ENCODE measurements at places on chromosomes 12 and 14.

- no peak for DNase-seq
Measured at GRCh38 chr14:32230695-32231280, 27.7 kb upstream of the RNU6-8 start.

- DNase-seq = no peak
Measured at GRCh38 chr12:124443931-124444712, 123.3 kb downstream of the NCOR2 start.

DNA sequence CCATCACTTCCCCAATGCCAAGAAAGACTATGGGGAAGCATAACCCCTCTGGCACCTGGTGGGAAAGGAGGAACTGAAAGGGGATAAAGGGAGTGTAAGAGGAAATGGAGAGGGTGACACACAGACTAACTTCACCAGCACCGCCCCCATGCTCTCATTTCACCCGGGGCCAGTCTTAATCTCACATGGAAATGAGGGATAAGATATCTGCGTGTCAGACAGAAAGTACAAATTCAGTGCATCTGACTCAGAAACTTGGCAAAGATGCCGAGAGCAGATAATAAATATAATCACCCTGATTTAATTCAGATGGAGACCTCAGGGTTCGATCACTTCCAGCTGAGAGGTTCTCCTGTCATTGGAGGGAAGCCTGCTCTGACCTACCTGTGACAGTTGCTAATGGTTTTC is 191.6 kb downstream of the DUSP6 start:
- no peak for DNase-seq

DNA sequence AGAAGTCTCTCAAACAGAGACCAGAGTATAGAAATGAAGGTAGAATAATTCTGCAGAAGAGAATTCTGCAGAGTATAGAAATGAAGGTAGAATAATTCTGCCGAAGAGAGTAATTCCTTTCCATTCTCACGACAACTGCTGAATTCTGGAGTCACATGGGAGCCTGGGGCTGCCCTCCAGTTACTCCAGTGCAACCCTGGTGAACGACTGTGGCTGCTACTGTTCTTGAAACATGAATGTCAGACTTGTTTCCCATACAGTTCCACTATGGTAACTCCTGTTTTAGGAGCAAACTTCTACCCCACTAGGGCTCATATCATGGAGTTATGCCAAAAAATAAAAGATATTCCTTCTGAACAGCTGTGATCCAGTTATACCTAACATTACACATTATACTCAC is 164.4 kb downstream of the KICS2 start:
- no peak for DNase-seq

DNA sequence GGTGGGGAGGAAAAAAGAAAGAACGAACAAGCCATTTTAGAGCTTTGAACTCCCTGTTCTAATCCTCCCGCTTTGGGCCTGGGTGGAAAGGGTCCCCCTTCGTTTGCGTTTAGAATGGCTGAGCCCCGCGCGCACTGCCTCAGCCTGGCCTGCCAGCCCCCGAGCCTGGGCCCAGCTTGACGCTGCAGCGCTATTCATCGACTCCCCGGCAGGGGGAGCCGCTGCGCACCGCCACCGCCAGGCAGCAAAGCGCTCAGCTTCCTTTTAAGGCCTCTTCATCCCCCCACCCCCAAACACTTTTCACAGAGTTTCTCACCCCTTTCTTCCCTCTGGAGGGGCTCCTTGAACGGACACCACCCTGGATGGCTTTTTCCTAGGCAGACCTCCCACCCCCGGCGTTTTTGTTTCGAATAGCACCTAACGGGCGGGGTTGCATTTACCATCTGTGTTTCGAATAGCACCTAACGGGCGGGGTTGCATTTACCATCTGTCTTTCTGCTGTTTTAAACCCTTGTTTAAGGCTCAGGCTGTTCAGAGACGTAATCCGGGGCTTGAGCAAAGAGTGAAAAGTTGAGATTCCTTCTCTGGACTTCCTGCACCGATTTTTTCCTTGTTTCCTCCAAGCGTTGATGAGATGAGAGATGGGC is 56.4 kb upstream of the PIWIL1 start:
- DNase-seq = peak; percentile 33

DNA sequence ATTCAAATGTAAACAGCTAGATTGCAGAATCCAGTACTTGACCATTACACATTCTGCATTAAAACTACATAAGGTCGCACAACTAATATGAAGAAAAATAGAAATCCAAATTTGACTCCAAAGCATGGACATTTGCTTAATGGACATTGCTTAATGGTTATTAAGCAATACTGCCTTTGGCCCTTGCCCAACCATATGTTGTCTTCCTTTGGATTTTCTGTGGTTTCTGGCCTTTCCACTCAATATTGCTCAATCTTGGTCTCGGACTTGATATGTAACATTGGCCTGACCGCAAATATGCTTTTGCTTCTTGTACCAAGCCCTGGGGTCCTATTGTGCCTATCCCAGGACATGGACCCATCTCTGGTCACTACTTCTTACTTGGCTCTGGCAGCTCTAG is 67.2 kb downstream of the PTPRR start:
- no peak for DNase-seq

GRCh38 chr12:12357719-12358461 is 1.0 kb downstream of the BORCS5 start:
- peak; percentile 40 for DNase-seq

- DNase-seq = no peak
Measured at GRCh38 chr12:48247181-48247966, 44.3 kb upstream of the OR10AD1 start.

GRCh38 chr12:18259906-18260682 is 1.2 kb upstream of the PIK3C2G start:
- DNase-seq = no peak

DNA sequence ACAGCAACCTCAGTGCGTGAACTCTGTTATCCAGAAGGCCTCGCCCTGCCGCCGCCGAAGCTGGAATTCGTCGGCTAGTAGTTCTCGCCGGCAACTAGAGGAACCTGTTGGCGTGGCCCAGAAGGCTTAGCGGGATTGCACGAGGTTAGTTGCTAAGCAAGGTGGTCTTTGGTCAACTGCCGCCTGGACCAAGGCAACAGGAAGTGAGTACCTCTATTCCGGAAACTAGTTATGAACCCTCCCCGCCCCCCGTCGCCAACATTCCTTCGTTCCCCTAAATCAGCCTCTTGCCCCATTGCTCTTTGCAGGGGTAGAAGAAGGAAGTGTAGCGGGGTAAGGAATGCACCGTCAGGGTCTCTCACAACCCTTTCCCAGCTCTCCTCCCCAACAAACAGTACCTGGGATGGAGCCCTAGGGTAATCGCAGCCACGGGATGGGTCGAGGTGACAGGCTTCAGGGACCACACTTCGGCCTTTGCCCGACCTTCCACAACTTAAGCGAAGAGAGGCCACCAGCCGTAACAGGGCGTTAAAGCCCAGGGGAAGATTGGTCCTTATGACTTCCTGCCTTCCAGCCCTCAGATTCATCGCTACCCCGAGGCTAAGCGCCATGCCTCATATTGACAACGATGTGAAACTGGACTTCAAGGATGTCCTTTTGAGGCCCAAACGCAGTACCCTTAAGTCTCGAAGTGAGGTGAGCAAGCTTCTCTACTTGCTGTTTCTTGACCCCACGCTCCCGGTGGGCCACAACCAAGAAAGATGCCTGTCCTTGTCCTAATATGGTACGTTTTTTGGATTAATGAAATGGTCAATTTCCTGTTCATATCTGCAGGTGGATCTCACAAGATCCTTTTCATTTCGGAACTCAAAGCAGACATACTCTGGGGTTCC is at the start of gene GMPR2:
GMPR2 (plus strand) TSS at position 285 of the 893 bp plus-strand sequence; CDS start at position 610, 325 bp downstream.
- no peak for DNase-seq

- no peak for DNase-seq
Measured at GRCh38 chr14:90444077-90444696, 47.4 kb downstream of the CALM1 start.

GRCh38 chr12:24950231-24950834 is 1.4 kb upstream of the BCAT1 start:
- DNase-seq = peak; percentile 92

DNA sequence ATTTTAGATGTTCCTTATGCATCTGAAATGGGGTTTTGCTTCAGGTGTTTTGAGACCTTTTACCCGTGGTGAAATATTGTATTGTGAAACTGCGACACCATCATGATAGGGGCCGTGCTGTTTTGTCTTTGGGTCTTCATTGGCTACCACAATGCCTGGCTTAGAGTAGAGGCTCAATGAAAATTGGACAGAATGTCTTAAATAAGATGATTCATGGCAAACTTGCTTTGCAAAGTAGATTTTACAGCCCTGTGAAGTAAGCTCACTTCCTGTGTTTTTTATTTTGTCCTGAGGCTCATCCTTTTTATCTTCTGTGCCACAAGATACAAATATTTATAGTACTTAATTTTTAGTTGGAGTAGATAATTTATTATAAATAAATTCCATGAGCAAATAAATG is 111.3 kb upstream of the FRMD6 start:
- no peak for DNase-seq

DNA sequence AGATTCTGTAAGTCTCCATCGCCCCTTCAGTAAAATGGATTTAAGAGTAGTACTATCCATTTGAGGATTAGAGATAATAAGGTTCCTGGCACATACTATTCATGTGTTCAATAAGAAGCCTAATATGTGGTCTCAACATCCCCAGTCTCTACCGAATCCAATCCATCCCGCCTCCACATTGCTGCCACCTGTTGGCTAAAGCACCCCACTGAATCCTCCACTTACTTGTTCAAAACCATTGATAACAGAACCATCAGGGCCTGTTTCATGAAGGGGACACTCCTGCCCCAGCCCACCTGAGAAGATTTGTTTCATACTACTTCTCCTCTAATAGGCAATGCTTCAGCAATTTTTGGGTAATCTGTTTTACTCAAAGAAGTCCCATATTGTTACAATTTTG is 147.5 kb downstream of the SLC2A13 start:
- peak; percentile 4 for DNase-seq

- DNase-seq = no peak
Measured at GRCh38 chr12:106070147-106070546, 68.6 kb downstream of the NUAK1 start.
